ENCODE measurements at places on chromosomes 13 and 19.

DNA sequence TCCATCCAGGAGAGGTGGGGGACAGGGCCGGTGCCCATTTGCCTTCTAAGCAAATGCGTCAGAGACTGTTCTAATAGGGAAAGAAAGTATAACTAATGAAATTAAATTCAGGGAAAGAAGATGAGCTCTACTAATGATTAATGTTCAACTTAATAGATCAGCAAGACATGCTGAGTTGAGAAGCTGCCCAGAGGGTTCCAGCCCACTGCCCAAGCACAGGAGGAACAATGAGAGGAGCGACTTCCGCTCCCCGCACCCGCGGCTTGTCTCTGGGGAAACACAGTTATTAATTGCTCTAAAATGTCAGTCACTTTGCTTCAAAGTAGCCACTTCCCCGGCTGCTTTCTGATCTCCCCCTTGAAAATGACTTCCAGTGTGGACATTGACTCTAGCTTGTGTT, 331.3 kb downstream of the UQCRFS1 start:
- DNase-seq: no peak

DNA sequence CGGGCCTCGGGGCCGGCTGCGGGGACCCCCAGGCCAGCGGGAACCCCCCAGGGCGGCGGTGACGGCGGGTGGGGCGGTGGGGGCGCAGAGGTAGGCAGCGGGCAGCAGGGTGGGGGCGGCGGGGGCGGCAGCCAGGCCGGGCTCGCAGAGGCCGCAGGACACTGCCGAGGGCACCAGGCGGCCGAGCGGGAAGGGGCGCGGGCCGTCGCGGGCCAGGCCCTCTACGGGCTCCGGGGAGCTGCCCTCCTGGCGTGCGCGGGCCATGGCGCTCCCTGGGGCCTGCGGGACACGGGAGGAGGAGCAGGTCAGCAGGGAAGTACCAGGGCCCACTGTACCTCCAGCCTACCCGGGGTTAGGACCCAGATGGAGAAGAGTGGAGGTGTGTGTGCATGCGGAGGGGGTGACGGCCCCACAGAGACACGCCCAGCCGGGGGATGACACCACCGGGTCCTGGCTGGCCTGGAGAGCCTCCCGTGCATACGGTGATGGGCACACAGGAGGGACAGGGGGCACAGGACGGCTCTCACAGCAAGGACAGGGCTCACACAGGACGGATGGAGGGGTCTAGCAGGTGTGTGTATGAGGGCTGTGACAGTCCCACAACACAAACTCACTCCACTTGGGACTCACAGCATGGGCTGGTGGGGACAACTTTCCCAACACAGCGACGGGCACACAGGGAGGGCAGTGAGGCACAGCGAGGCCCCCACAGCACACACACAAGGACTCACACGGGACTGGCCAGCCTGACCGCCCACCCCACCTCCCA, 2.6 kb downstream of the BBC3 start:
- DNase-seq: no peak

GRCh38 chr19:16342002-16342715, 17.5 kb downstream of the KLF2 start:
- no peak for DNase-seq

- peak; percentile 28 for DNase-seq
These were observed 218.9 kb upstream of the EDNRB start for GRCh38 chr13:78137404-78138142.

GRCh38 chr19:17872251-17873001, 681 bp downstream of the SLC5A5 start:
- DNase-seq: no peak

GRCh38 chr13:60019119-60019993, 144.4 kb downstream of the DIAPH3 start:
- DNase-seq: no peak

DNA sequence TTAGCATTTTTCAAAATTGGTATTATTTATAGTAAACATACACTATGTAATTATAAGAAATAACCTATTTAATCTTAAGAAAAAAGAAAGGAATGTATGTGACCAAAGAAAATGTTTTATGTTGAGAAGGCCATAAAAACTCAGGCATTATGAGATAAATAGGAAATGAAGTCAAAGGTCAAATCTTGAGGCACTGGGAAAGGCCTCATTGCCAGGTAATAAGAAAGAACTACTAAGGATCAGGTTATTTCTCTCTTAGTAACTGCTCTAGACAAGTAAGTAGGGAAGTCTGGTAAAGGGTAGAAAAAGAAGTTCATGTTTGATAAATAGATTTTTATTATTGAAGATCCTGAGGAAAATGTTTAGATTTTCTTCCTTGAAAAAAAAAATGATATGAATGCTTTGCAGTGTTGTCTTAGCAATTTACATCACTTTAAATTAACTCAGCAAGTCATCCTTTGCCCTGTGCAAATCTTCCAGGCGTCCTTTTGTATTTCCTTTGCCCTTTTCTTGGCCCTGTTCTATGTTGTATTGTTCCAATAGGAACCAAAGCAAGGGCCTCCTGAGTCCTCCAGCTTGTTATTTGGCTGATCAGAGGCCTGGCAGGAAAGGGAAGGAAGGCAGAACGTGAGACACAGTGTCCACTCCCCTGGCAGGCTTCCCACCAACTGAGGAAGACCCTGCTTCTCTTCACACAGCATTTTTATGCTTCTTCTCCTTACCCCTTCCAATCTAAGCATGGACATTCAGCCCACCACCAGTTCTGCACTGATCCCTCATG, 260.4 kb upstream of the MIR17HG start:
- no peak for DNase-seq

DNA sequence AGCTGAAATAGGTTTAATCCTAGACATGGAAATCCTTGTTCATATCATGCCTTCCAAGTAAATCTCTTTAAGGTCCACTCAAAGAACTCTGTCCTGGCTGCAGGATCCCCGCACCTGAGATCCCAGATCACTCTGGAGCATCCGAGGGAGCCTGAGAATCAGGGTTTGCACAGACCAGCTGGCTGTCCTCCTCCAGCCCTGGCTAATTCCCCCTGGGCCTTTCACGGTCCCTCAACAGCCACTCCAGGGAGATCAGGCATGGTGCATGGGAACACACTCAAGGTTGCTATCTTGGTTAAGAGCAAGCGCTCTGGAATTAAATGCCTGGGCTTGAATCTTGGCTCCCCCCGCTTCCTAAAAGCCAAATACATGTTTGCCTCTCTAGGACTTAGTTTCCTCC, 130.8 kb downstream of the IRS2 start:
- DNase-seq: no peak

DNA sequence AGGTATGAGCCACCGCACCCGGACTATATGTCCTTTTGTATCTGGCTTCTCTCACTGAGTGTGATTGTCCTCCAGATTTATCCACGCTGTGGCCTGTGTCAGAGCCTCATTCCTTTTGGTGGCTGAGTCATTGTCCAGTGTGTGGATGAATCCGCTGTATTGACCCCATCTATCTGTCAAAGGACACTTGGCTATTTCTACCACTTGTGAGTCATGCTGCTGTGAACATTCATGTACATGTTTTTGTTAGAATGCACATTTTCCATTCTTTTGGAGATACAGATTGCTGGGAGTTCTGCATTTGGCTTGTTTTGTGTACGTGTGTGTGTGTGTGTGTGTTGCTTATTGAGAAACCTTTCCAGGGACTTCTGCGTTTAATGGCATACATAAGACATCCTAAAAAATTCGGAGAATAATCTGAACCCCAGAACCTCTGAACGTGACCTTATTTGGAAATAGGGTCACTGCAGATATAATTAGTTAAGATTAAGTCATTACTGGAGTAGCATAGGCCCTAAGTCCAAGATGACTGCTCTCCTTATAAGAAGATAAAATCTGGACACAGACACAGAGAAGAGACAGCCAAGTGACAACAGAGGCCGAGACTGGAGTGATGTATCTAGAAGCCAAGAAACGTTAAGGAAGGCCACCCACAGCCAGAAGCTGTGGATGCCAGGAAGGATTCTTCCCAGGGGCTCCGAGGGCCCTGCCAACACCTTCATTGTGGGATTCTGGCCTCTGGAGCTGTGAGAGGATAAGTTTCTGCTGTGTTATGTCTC, 4.9 kb upstream of the GIPC3 start:
- DNase-seq: no peak

GRCh38 chr19:43872547-43873336, 45.6 kb downstream of the ZNF283 start:
- DNase-seq: no peak

- DNase-seq: peak; percentile 70
These were observed 167.2 kb upstream of the SERP2 start for GRCh38 chr13:44206434-44206833.

DNA sequence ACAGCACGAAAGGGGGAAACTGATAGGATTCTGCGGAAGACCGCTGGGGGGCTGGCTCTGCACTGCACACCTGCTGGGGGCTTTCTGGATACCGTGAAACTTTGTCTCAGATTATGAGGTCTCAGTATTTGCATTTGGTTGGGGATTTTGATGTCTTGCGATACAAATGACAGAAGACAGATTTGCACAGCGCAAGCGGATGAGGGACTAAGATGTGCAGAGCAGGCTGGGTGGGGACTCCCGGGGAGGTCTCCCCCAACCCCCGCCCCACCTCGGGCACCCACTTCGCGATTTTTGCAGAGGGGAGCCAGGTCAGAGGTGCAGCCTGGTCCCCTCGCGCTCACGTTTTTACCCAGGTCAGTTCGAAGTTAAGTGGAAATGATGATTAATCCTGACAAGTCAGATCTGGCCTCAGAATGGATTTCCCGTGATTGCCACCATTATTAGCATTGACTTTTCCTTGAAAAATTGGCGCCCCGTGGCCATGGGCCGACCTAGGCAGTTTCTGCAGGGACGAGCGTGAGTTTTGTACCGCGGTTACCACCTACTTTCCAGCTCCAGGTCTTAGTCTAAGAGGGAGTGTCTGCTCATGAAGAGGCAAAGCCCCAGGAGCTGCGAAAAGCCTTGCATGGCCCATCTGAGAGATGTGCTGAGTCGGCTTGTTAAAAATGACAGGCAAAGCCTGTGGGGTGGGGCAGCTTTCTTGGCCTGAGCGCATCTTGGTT, 1.3 kb upstream of the GJB2 start:
- DNase-seq: no peak

- no peak for DNase-seq
These were observed 707.8 kb upstream of the PCDH20 start for GRCh38 chr13:62123409-62123808.

- no peak for DNase-seq
These were observed 4.6 kb downstream of the SPRY2 start for GRCh38 chr13:80336370-80336769.

- no peak for DNase-seq
These were observed 212.5 kb downstream of the POSTN start for GRCh38 chr13:37385956-37386670.

GRCh38 chr13:48411841-48412531, 927 bp downstream of the LPAR6 start:
- DNase-seq: no peak

- DNase-seq: no peak
These were observed 639 bp downstream of the LENG1 start for GRCh38 chr19:54158812-54159351.

All from GDM1 (cell line).